ENCODE measurements at places on chromosomes 11 and 22.

DNA sequence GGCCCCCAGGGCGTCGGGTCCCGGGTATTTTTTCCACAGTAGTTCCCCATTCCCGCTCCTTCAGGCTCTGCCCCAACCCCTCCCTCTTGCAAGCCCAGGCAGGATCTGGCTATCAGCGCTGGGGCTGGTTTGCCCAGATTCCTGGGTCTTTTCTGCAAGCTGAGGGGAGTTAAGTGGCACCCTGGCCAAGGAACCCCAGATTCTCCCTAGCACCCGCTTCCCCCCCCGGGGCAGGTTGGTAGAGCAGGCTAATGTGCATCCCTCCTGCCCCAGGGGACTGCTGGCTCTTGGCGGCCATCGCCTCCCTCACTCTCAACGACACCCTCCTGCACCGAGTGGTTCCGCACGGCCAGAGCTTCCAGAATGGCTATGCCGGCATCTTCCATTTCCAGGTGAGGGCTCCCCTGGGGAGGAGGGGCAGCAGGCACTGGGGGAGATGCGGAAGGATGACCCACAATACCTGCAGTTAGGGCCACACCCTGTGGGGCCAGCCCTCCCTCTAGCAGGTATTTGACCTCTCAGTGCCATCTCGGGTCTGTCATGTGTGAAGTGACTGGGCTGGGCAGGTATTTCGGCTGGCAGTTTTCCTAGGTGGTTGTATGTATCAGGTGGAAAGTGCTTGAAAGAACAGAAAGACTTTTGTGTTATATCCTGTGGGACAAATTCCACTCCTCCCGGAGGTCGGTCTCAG lies 1.6 kb downstream of the CAPN1 start:
- peak; percentile 77 for ATAC-seq

GRCh38 chr11:130827451-130828377 lies 88.6 kb downstream of the SNX19 start:
- ATAC-seq: peak; percentile 83

DNA sequence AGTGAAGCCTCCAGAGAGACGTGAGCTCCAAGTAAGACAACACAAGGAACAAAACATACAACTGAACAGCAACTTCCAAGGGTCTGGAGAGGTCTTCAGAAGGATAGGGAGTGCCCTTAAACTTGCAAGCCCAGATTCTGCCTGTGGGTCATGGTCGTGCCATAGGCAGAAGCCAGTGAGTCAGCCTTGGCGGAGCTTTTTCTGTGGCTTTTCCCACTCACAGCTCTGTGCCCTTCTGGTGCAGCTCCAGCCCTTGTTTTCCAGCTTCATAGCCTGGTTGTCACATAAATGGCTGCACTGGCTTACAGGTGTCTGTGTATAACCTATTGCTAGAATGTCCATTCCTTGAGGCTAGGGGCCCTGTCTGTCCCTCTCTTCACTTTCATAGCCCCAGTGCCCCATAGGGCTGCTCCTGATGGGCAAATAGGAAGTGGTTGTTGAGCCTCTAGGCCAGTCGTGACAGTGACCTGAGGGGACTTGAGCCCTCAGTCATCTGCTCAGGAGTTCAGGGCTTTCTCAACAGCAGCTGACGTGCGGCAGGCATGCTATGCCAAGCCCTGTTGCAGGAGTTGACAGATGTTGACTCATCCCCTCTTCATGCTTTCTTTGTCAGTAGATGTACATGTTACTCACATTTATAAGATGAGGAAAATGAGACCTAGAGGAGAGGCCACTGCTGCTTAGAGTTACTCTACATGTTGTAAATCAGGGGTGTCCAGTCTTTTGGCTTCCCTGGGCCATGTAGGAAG lies 7.4 kb downstream of the MED15 start:
- ATAC-seq: peak; percentile 88

DNA sequence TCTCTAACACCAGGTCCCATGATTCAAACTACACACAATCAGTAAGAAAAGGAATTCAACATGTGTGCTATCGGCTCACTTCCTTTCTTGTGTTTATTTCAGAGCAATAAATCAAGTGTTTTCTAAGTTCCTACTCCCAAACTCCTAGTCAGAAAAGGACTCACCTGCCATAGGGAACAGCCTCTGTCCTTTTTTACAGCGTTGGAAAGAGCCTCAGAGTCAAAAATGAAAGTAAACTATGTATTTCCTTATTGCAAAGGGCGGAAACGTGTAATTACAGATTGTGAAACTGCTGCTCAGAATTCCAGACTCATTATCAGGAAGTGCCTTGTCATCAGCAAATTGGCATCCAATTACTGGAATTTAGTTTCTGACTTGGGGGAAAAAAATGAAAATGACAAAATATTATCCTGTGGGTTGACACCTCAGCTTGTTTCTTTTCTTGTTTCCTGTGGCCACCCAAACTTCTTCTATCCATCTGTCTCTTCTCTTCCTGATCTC lies at the start of gene CASP4:
Gene CASP4, minus strand, starts transcription at position 220 of the 501 bp plus-strand sequence. Its CDS starts 49 bp downstream, at position 171.
- ATAC-seq: peak; percentile 89

DNA sequence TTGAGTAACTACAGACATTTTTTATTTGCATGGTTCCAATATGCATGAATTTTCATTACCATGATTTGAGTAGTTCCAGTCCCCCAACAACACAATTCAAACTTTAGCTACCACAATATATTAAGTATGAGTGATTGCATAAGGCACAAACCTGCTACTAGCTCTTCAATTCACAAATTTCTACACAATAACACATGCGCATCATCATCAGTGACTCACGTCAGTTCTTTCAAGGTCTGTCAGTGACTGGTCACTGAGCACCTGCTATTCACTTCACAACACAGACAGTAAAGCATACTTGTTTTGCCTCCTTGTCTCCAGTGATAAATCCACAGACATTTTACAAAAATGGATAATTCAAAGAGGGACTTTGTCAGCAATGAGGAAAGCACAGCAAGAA lies 435.1 kb upstream of the CCDC90B start:
- ATAC-seq: peak; percentile 81

GRCh38 chr11:63243533-63243932 lies at the start of gene SLC22A25:
SLC22A25 (minus strand) TSS chr11:63243599; CDS start chr11:63229652, 13,947 bp downstream.
- ATAC-seq: peak; percentile 11

GRCh38 chr11:28461338-28461737 lies 353.1 kb downstream of the METTL15 start:
- no peak for ATAC-seq

GRCh38 chr11:134956450-134957210 lies 544.6 kb upstream of the B3GAT1 start:
- no peak for ATAC-seq

Data from esophagus mucosa (tissue), 1 donor.